ENCODE measurements at places on chromosomes 1 and 21. TPM values are rescaled to one million over a fixed set of nuclear protein-coding genes. Genes with fewer than 3 reads are reported as not detected.

The TRNP1 gene
- total RNA-seq, result 245 TPM

The ADAMTS1 gene
- total RNA-seq, result 62.5 TPM

The CD1C gene
- not detected for total RNA-seq

The UBE2U gene
- total RNA-seq, result not detected

The SPATA45 gene
- total RNA-seq, result not detected

Data from Caki2 (cell line).